Stimulated activated CD8-positive, alpha-beta memory T cell treated with anti-CD3 and anti-CD28 coated beads, Interleukin-4, amount 100 ng/mL, for 1 hour (primary cell): ENCODE measurements at places on chromosomes 1 and 21.

GRCh38 chr1:53755874-53756273 lies 16.9 kb upstream of the GLIS1 start:
- DNase-seq: no peak

DNA sequence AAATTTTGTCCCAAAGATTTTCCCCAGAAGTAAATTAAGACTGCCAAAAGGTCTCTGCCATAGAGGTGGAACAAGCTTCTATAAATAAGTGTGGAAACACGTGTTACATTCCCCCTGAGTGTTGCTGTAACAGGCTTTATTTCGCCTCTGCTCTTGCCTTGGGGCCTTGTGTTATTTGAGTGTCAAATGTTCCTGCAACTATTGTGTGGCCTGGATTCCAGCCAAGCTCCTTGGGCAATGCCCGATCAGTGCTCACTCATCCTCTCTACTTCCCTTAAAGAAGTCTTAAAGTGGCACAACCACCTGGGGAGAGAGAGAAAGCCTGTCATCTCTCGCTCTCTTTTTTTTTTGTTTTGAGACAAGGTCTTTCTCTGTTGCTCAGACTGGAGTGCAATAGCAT lies 156.7 kb downstream of the NR5A2 start:
- no peak for DNase-seq

DNA sequence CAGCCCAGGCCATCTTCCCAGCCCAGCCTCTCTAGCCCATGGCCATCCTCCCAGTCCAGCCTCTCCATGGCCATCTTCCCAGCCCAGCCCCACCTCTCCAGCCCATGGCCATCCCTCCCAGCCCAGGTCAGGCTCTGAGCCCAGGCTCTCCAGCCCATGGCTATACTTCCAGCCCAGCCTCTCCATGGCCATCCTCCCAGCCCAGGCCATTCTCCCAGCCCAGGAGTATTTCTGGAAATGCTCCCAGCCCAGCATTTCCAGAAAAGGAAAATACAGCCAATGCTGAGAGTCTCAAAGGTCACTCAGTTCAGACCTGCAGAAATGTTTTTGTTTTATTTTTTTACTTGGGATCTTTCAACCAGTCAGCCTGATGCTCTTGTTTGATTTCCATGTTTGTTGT lies 70.0 kb upstream of the ZNF281 start:
- no peak for DNase-seq

DNA sequence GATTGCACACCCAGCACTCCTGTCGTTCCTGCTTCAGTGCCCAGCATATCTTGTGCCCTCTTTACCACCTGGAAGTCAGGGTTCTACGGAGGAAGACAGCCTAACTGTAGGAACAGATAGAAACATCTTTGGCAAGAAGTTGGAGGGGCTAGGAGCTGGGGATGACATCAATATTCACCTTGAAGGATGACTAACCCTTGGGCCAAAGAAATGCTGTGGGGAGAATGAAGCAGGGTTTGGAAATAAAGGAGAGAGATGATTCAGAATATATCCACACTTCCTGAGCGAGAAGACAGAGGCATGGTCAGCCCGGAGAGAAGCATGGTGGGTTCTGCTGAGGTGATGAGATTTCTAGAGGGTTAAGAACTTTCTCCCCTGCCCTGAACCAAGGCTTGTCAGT lies 4.6 kb upstream of the NKAIN1 start:
- no peak for DNase-seq

DNA sequence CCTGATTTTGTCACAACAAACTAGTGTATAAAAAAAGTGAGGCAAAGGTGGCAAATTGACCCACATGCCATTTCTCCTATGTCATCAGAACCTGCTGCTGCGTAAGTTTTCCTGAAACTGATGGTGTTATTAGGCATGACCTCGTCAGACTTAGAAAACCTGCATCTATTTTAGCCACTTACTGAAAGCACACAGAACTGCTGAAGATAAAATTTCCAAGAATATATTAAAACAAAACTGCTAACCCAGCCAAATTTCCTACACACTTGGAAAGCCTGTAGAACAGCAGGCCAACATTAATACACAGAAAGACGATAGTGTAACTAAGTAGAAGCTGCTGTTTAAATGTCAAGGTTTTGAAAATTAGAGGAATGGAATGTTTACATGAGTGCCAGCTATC lies 674.5 kb upstream of the CXADR start:
- no peak for DNase-seq

- DNase-seq: peak; percentile 31
These were observed 127.4 kb upstream of the DPYD start for GRCh38 chr1:98048244-98048643.

- no peak for DNase-seq
These were observed 35.0 kb downstream of the COL18A1 start for GRCh38 chr21:45439901-45440461.

- DNase-seq: no peak
These were observed 75.7 kb upstream of the KIF26B start for GRCh38 chr1:245079021-245079609.
